Fibroblast of skin of right biceps (primary cell): ENCODE measurements at places on chromosomes 13 and 19.

DNA sequence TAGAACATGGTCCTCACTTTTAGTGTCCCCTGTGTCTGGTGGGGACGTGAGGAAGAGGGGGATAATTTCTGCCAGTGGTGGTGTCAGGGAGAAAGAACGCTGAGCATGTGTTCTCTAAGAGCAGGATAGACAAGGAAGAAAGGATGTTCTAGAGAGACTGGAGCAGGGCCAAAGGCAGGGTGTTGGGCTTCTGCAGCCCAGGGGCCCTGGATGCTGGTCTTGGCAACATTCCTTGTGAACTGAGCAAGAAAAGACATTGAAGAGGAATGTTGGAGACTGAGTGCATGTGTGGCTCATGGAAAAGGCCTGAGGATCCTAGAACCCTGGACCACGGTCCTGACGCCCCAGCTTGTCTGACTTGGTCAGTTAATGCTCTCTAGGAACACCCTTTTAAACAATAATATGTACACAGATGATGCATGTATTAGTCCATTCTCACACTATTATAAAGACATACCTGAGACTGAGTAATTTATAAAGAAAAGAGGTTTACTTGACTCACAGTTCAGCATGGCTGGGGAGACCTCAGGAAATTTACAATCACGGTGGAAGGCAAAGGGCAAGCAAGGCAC, 33.6 kb upstream of the SLC10A2 start:
- DNase-seq: peak; percentile 41

DNA sequence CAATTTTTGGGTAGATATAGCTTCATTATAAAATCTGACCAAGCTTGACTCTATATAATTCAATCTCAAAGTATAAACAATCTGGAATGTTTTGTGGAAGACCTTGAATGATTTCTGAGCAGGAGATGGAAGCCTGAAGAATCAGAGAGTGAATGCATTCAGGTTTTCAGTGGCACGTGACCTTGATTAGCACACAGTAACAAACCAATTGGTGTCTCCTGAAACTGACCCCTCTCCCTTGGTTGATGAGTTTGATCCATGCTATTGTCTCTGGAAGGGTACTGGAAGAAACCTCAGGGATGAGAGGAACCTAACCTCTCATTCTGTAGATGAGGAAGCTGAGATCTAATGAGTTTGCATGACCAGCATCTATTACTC, 39.6 kb downstream of the PCDH8 start:
- no peak for DNase-seq

DNA sequence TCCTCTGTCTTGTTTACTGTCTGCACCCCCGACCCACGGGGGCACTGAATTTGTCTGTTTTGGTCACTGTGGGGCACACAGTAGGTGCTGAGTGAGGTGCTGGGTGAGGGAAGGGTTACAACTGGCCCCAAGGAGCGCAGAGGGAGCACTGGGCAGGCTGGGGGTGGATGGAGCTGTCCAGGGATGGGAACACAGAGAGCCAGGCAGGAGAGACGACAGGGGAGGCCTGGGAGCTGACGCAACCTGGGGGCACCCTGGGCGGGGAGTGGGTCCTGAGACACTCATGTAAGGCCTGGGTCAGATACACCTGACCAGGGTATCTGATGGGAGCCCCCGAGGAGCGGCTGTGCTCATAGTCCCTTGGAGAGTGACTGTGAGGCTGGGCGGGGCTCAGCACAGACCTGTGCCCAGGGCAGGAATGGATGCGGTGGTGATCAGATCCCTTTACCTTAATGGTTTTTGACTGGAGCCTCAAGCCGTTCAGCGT, 24.8 kb downstream of the ELAVL1 start:
- DNase-seq: no peak

- no peak for DNase-seq
Observed at GRCh38 chr13:106426909-106427308, 108.6 kb downstream of the EFNB2 start.

DNA sequence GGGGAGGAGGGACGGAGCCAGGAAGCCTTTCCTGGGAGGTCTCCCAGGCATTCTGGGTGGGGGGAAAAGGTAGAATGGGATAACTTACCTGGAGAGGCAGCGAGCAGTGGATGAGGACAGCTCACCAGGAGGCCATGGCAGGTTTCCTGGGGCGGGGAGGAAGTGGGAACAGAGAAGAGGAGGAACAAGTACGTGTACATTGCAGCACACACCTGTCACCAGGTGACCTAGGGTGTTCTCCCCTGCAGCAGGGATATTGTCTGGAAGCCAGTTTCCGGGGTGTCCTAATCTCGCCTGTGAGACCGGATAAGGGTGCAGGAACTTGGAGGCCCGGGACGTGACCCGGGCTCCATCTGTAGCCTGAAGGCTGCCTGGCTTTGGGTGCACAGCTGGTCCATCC, at the start of gene FUT3:
Gene FUT3 (minus strand): TSS at position 148 of the 400 bp plus-strand sequence.
- no peak for DNase-seq

DNA sequence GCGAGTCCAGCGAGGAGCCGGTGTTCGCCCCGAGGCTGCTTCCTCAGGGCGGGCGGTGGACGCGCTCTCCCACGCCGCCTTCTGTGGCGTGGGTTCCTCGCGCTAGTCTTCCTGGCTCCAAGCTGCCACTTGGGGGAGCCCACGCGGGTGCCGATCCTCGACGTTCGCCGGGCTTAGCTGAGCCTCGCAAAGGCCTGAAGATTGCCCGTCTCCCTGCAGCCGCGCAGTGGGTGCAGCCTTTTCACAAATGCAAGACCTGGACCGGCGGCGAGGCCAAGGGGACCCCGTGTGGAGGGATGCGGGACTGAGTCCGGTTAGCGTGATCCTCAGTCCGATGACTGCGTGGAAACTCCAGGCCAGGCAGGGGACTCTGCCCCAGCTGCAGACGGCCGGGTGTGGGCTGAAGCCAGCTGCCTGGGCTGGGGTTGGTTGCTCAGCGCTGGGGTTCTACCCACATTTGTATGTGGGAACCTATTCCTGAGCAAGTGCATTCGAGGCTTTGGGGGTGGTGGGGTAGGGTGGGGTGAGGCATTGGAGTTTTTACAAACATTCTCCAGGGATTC, 16.6 kb upstream of the LRP3 start:
- no peak for DNase-seq

- no peak for DNase-seq
Observed at GRCh38 chr13:79900356-79900755, 419.4 kb downstream of the NDFIP2 start.

GRCh38 chr13:103573446-103573845, 507.2 kb upstream of the SLC10A2 start:
- DNase-seq: no peak

- no peak for DNase-seq
Observed at GRCh38 chr19:6002591-6002990, 24.7 kb upstream of the RANBP3 start.

DNA sequence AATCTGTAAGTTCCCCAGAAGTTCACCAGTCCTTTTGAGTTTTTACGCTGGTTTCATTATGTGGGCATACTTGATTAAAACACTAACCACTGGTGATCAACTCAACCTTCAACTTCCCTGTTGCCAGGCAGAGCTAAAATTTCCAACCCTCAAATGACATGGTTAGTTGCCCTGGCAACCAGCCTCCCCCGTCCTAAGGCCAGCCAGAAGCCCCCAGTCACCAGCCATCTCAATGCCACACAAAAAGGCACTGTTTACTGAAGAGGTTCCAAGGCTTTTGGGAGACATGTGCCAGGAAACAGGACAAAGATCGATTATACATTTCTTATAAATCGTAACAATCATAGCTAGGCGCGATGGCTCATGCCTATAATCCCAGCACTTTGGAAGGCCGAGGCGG, 1.6 kb downstream of the ZNF649 start:
- DNase-seq: no peak

- DNase-seq: no peak
Observed at GRCh38 chr13:27830010-27830409, 37.7 kb downstream of the GSX1 start.

GRCh38 chr19:46387713-46388130, 25.6 kb downstream of the CCDC8 start:
- no peak for DNase-seq

DNA sequence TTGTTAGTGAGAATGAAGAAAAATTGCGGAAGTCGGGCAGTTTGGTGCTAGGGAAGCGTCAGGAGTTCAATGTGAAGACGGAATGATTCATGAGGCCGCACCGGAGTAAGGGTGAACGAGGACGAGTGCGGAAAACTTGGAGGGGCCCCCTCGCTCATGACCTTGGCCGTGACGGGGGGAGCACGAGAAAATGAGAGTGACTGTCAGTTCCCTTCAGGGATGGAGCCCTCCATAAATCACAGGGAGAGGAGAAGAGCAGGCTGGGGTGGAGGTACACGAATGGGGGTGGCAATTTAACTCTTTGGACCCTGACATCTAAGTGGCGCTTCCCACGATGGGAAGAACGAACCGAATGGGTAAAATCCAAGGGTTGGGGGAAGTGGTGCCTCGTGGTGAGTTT, 486.4 kb downstream of the TSHZ3 start:
- no peak for DNase-seq

- no peak for DNase-seq
Observed at GRCh38 chr13:97288486-97288900, 66.4 kb downstream of the MBNL2 start.

DNA sequence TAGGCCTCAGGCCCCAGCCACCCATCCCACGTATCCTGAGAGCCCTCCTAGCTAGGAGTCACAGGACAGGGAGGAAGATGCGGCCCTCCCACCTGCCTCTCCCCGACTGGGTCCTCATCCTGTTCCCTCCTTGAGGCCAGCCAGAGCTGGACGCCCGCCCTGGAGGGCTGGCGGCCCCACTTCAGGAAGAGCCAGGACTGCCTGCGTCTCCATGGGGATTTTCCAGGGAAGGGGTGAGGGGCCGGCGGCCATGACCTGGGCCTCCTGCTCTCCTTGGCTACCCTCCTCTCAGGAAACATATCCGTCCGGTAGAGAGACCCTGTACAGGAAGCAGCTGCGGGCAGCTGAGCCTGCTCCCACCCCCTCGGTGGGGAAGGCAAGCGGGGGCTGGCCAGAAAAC, 11.3 kb upstream of the PRKD2 start:
- no peak for DNase-seq

DNA sequence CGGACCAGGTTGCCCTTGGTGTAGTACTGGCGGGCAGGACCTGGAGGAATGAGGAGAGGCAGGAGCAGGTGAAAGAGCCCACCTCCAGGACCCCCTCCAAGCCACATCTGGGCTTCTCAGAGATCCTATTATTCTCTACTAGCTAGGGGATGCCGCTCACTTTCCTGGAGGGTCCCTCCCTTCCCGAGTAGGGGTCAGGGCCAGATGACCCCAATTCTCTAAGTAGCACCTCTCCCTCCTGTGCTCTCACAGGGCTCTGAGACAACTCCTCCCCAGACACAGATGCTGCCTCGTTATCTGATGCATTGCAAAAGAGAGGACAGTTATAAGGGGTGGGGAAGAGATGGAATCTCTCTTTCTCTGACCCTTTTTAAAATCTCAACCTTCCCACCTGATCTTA, 22.9 kb downstream of the GP6 start:
- DNase-seq: no peak

- no peak for DNase-seq
Observed at GRCh38 chr13:81874681-81875661, 1534.0 kb upstream of the SPRY2 start.

DNA sequence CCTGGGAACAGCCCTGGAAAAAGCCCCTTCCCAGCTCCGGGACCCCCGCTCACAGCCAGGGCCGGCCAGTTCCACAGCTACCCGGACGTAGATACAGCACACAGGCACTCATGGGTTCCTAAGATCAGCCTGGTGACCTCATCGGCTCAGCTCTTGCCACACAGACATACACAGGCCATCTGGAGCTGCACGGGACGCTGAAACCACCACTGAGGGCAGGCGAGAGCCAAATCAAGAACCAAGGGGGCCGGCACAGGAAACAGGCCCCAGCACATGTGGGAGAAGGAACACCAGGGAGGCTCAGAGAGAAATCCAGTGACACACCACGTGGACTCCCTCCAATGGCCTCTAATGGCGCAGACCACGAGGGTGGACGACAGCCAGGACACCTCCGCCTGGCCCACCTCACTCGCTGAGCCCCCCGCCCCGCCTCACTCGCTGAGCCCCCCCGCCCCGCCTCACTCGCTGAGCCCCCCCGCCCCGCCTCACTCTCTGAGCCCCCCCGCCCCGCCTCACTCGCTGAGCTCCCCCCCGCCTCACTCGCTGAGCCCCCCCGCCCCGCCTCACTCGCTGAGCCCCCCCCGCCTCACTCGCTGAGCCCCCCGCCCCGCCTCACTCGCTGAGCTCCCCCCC, 69.7 kb upstream of the C13orf46 start:
- DNase-seq: peak; percentile 88
